ENCODE measurements at places on chromosomes 7 and 10.

GRCh38 chr10:129131457-129132132 is 335.4 kb upstream of the MGMT start:
- no peak for DNase-seq

- no peak for DNase-seq
Measured at GRCh38 chr10:126109893-126110292, 213.5 kb downstream of the FANK1 start.

DNA sequence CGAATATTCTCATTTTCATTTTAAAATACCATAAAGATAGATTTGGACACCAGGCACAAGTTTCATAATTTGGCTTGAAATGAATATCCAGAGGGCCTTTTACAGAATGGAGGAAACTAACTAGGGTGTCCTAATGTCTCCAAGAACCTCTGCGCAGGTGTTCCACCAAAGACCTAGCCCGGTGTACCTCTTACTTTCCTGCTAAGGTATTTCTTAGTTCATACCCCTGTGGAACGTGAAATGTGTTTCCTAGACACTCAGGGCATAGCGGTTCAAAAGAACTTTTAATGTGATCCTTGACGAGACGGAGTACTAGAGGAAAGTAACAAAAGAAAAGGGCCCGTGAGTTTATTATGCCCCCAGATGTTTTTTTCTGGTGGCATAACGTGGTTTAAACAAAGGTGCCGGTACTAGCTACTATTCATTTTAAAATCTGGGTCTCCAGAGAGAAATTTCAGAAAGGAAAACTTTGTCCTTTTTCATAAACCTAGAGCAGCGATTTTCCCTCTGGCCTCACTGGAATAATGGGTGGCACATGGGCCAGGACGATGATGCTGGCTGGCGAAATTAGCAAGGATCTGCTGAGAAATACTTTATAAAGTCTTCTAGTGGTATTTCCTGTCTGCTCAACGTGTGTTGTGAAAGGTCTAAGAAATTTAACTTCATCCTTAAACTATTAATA is 1.4 kb downstream of the APBB1IP start:
- no peak for DNase-seq

DNA sequence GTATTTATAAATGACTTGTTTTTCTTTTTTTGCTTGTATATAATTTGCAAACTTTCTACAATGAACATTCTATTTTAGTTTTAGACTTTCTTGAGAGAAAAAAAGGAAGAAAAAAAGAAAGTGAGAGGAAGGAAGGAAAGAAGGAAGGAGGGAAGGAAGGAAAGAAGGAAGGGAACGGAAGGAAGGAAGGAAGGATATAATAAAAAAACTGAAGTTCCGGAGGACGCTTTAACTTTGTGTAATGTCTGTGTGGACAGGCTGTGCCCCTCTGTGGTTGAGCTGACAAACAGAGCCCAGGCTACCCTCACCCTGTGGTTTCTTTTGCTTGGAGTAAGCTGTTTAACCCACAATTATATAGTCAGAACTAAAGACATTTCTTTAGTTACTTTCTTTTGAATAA is 108.7 kb downstream of the SEMA3D start:
- DNase-seq, result no peak

GRCh38 chr7:74003621-74004020 is 24.4 kb upstream of the ELN start:
- DNase-seq, result no peak

- no peak for DNase-seq
Measured at GRCh38 chr7:120813546-120814252, 44.2 kb downstream of the TSPAN12 start.

GRCh38 chr7:99362801-99363200 is 11.7 kb upstream of the ARPC1B start:
- DNase-seq, result no peak

Measured in naive thymus-derived CD8-positive, alpha-beta T cell (primary cell).